Fibroblast of skin of scalp (primary cell): ENCODE measurements at places on chromosomes 16 and 17.

DNA sequence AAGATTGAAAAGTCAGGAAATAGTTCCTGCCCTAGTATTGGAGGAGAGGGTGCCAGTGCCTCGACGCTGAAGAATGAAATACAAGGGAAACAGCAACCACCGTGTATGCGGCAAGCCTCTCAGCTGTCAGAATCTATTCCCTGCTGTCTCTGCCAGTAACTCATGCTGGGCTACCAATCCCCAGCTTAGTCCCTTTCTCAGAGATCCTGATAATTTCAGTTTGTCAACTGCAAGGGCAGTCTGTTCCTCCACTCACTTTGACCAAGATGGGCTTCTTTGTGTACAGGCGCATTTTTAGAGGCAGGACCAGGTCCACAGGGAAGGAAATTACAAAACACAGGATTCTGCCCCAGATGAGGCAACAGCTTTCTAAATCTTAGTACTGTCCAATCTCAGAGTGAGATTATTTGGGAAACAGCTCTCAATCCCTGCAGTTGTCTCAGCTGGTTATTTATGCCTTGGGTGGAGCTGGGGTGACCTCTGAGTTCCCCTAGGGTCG lies 1.3 kb downstream of the NQO1 start:
- peak; percentile 12 for DNase-seq

- DNase-seq = no peak
Measured at GRCh38 chr16:2166263-2167067, 10.9 kb downstream of the TRAF7 start.

DNA sequence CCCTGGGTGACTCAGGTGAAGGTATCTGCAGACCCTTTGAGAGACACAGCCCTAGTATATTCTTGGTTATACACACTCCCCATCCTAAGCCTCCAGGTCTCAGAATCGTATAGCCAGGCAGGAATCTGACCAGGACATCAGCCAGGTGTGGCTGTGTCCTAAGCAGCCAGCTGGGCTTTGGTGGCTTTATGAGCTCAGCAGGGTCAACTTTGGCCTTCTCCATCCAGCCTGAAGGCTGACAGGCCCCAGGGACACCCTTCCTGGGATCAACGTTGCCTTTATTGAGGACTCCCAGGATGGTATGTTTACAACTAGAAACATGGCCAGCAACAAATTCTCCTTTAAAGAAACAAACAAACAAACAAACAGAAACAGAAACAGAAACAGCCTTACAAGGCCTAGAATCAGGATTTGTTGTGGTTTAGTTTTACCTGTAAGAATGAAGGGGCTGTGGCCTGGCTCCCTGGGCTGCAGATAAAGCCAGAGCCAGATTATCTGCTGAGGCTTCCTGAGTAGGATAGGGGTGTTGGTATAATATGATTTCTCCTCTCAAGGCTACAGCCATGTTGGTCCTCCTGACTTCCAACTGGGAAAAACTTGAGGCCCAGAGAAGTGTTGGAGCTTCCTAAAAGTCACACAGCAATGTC lies 8.5 kb downstream of the KIF19 start:
- no peak for DNase-seq

DNA sequence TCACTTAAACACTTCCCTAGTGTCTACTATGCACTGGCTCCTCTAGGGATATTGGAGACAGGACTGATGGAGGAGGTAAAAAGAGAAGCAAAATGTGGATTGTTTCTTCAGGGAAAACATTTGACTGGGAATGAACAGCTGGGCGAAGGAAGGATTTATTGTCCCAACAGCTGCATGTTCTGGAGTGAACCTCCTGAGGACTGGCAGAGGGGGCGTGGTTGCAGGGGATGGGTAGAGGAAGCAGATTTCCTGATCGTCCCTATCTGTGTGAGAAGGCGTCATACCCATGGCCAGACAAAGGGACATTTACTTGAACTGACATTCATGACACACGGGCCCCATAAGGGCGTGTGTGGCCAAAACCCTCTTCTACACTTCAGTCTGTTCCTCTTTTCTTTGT lies 321.5 kb downstream of the MAP2K4 start:
- no peak for DNase-seq

DNA sequence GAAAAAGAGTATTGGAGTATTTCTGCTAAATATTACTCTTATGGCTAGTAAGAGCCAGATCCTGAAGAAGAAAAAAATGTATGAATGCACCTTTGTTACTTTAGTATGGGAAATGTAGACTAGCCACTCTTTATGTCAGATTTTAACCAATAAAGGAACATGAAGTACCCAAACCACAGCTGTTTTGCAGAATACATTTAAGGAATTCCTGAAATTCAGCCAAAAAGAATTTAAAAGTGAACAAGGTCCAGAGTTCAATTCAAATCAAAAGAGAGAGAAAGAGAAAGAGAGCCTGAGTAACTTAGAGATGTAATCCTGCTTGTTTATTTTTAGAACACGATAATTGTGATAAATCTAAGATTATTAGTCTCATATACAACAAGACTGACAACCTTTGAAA lies 1.2 kb downstream of the KCNJ16 start:
- peak; percentile 21 for DNase-seq
